DMS153 (cell line): ENCODE measurements at places on chromosomes 5 and 9.

DNA sequence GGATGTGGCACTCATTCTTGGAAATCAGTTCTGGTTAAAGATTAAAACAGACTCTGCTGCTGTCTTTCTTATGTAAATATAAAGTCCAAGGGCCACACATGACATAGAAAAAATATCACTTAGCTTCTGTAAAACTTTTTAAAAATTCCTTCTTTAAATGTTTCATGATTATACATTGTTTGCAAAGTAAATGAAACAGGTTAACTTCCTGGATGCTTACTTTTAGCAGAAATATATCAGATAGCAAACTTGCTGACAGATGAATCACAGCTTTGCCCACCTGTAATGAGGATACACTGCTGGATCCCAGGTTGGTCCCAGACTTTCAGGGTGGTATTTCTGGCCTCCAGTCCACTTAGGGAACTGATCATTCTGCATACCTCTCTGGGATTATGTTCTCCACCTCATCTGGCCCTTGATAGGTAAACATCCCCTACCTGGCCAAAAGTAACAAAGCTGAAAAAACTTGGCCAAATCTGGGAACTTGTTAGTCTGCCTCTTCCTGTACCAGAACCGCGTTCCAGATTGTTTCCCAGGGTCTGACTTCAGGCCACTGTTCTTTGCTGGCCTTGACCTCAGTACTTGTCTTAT is 340.5 kb downstream of the ADGRV1 start:
- DNase-seq, result no peak

DNA sequence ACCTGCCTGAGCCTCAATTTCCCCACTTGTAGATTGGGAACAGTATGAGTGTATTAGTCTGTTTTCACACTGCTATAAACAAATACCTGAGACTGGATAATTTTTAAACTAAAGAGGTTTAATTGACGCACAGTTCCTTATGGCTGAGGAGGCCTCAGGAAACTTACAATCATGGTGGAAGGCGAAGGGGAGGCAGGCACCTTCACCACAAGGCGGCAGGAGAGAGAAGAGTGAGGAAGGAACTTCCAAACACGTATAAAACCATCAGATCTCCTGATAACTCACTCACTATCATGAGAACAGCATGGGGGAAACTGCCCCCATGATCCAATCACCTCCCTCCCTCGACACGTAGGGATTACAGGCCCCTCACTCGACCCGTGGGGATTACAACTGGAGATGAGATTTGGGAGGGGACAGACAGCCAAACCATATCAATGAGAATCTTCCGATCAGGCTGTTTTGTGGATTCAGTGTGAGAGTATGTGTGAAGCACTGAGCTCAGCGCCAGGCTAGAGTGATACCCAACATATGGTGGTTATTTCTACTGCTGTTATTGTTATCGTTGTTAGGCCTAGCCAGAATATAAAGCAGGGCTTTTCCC is 14.6 kb upstream of the LMX1B start:
- DNase-seq, result no peak

GRCh38 chr9:120820095-120820494 is 22.6 kb downstream of the PSMD5 start:
- DNase-seq, result no peak

DNA sequence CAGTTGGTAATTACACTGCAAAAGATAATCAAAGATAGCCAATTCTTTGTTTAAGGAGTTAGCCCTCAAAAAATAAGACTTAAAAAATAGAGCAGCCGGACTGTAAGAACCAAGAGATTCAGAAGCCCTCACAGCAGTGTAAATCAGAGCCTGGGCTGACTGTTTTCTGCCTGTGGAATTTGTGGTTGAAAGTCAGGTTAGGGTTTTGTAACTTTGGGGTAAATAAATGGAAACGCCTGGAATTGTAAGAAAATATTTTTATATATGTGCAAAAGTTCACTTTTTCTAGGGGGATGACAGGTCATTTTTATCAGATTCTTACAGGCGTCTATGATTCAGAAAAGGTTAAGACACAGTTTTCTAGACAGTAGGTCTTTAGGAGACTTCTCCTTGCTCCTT is 35.6 kb downstream of the KLHL3 start:
- DNase-seq, result no peak

- DNase-seq, result no peak
Observed at GRCh38 chr5:158147227-158147626, 288.3 kb upstream of the CLINT1 start.

- no peak for DNase-seq
Observed at GRCh38 chr9:84742261-84742660, 72.7 kb downstream of the NTRK2 start.

DNA sequence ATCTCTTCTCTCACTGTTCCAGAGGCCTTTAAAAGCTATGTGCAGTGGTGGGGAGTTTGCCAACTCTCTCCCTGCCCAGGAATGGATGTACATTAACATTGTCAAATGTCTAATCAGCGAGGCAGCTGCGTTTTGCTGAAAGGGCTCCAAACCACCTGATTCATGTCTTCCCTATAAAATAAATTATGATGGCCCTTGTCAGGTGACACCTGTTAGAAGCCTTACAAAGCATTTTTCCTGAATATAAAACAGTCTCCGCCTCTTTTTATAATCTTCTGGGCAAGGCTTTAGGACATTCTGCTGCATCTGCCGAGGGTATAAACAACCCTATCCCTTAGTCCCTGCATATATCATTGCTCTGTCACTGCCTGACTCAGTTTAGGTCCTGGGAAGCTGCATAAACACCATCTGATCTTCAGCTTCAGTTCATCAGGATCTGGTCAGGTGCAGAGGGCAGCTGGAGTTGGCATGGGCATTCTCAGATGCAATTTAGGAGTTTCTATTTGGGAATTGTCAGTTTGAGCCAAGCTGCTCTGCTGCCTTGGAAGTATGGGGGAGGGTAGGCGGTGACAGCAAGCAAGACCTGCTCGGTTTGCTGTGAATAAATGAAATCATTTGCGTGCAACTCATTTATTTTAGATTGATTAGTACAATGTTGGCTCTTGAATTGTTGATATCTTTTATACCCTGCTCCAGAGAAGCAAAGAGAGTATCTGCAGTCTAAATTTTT is 103.5 kb downstream of the ACER2 start:
- peak; percentile 37 for DNase-seq

- peak; percentile 54 for DNase-seq
Observed at GRCh38 chr5:72065751-72066255, 41.5 kb upstream of the MAP1B start.

- DNase-seq, result no peak
Observed at GRCh38 chr9:23938908-23939307, 112.9 kb upstream of the ELAVL2 start.

DNA sequence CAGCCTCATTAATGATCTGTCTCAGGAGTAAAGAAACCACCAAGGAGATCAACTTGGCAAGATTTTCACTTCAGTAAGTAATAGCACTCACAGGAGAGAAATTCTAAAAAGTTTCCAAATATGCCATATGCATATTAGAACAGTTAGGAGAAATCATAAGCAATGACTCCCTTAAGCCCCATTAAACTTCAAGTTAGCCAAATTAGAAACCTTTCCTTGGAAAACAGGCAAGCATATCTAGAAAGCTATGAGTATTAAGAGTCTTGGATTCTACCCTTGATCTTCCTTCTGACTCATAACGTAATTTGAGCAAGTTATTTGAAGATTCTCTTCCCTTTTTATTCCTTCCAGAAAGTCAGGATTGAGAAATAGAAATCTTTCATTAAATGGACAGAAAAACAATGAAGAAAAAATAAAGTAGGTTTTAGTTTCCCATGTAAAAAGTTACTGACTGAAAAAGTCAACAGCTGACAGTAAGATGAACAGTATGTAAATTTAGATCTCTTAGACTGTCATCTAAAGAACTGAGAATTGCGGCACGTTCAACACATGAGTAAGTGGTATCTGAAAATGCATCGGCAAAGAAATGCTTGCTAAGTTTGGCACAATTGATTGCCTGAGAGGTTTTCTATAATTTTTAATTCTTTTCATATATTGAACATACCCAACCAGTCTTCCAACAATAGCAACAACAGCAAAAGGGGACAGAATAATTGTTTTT is 565.7 kb upstream of the FTMT start:
- DNase-seq, result no peak

DNA sequence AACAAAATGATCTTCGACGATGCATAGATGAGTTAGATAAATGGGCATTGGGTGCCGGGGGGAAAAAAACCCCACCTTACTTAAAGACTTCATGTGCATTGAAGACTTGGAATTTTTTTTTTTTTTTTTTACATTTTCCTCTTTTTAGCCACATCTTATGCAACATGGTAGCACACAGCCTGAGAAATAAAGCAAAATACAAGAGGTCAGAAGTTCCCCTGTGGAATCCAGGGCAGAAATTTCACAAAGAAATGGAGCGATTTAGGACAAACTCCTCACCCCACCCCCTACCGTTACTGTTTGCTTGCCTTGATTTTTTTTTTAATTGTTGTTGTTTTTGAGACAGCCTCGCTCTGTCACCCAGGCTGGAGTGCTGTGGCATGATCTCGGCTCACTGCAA is 153.2 kb downstream of the GOLPH3 start:
- no peak for DNase-seq

- no peak for DNase-seq
Observed at GRCh38 chr5:4001004-4001403, 405.4 kb downstream of the IRX1 start.

DNA sequence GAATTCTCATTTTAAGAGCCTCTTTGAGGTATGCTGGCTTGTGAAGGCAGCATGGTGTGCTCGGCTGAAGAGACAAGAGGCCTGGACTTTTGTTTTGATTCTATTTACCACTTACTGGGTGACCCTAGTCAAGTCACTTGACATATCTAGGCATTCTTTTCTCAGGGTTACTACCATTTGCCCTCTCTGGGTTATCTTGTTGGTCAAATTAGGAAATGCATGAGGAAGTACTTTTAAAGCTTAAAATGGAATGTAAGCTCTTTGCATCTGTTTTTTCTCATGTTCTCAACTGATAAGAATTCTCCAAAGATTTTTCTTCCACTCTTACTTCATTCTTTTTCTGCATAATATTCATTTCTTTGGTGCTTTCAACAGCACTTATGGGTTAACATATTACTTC is 173.1 kb downstream of the PLK2 start:
- DNase-seq, result no peak

DNA sequence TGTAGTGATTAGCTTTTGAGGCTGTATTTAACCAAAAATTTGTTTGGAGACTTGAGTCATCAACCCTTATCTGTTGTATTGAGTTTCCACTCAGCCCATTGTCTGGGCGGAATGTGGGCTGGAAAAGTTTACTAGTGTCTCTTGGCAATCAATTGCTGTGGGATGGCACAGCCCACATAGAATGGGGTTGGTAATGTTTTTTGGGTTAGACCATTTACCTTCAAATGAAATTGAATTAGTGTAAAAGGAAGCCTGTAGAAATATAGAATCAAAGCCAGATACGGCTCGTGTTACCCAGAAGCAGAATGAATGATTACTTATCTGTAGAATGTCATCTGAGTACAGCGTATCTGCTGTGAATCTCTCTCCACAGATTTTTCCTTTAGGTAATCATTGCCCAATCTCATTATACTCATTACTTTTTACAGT is 142.9 kb downstream of the AOPEP start:
- no peak for DNase-seq

- DNase-seq, result peak; percentile 46
Observed at GRCh38 chr9:131361202-131361833, 32.6 kb upstream of the PRRC2B start.

GRCh38 chr5:95449460-95449859 is 58.3 kb downstream of the FAM81B start:
- DNase-seq, result no peak
